Ovary (tissue), 10 donors: ENCODE measurements at places on chromosomes 5 and 9. TPM values are rescaled to one million over a fixed set of nuclear protein-coding genes. Genes with fewer than 3 reads are reported as not detected.

DNA sequence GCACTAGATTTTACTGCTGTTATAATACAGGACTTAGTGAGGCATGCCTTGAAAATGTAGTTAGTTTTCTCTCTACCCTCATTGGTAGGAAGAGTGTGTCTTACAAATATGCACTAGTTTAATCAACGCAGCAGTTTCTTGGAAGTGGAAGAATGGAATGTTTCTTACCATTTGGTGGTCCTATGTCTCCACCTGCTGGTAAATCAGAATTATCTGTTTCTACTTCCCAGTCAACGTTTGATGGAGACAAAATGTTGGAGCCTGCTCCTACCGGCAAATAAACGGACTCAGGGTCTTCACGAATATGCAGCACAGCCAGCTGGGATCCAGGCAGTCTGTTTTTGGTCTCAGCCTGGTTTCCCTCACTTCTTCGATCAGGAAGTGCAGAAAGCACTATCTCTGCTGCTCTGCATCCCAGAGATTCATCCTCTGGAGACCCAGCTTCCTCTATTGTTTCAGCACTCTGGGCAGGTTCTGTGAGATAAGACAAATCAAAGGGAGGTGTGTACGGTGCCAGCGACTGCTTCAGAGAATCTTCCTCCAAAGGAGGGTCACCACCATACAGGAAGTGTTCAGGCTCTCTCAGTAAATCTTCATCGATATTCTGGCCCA is 59.5 kb upstream of the PCA3 start:
- H3K27me3 ChIP-seq = no peaks in the 10 kb centered on the region
- DNase-seq = no peak
- H3K27ac ChIP-seq = no peak overlapping the region
- H3K4me3 ChIP-seq = no peak overlapping the region
- no peaks in the 10 kb centered on the region for H3K4me1 ChIP-seq
- H3K36me3 ChIP-seq = no peaks in the 10 kb centered on the region

DNA sequence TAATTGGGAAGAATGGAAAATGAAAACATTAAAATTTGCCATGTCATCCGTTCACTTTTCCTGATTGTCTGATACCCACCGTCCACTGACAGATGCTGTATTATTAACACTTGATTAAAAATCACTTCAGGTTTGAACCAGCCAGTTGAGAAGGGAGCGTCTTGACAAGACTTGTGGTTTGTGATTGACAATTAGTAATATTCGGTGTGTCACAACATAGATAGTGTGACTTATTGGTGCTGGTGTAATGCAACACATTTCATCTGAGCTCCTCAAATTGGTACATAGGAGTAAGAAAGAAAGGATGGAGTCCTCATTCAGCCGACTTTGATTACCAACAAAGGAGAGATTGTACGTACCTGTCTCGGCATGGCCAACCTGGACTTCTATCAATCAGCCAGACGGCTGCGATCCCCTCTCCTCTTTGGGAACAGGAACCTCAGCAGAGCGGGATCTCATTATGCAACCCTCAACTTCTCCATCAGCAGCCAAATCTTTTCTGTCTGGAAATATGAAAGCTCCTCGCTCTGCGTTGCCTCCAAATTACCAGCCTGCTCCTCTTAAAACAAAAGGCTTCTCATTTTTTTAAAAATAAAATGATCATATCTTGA is 211.7 kb upstream of the MVB12B start:
- H3K4me1 ChIP-seq = no peaks in the 10 kb centered on the region
- H3K4me3 ChIP-seq = no peak overlapping the region
- H3K27ac ChIP-seq = no peak overlapping the region
- DNase-seq = no peak
- H3K27me3 ChIP-seq = no peaks in the 10 kb centered on the region

The RAB3C gene
- 17.2 TPM for total RNA-seq

The AMBP gene
- total RNA-seq = 0.30 TPM

DNA sequence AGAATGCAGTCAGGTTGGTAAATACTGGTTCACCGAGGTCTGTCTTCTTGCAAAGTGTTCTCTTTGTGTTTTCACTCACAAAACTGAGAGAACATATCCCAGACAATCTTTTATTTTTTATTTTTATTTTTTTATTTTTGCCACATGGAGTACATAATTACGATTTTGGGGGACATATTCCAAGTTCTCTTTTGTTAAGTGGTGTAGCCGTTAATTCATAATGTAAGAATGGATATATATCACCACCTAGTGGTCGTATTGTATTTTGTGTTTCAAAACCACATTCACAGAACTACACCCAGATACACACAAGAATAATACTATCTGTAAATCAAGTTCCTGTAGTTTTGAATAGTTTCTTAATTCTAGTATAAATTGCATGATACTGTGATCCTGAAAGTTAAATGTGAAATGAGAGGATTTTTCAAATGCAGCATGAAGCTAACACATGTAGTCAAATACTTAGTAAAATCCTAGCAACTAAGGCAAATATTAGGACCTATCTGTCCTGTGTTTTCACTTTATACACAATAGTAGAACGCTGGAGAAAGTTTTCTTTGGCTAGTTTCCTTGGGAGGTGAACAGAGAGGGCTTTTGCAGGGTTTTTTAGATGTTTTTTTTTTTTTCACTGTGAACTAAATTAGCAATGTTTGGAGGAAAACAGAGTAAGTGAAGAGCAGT is 92.7 kb downstream of the VCAN start:
- no peaks in the 10 kb centered on the region for H3K4me1 ChIP-seq
- H3K36me3 ChIP-seq = no peaks in the 10 kb centered on the region
- H3K4me3 ChIP-seq = no peak overlapping the region
- H3K27me3 ChIP-seq = no peaks in the 10 kb centered on the region
- no peak for DNase-seq
- H3K27ac ChIP-seq = no peak overlapping the region

GRCh38 chr5:91069364-91069763 is 313.8 kb downstream of the ARRDC3 start:
- no peak for DNase-seq
- H3K4me3 ChIP-seq = no peak overlapping the region
- no peaks in the 10 kb centered on the region for H3K27me3 ChIP-seq
- H3K27ac ChIP-seq = no peak overlapping the region
- H3K4me1 ChIP-seq = peaks cover 2% of the 10 kb centered on the region
- no peaks in the 10 kb centered on the region for H3K36me3 ChIP-seq

- no peak overlapping the region for H3K27ac ChIP-seq
- H3K4me3 ChIP-seq = no peak overlapping the region
- DNase-seq = no peak
- no peaks in the 10 kb centered on the region for H3K36me3 ChIP-seq
- H3K4me1 ChIP-seq = no peaks in the 10 kb centered on the region
These were observed 139.3 kb upstream of the NFIB start for GRCh38 chr9:14453286-14453685.
